Cerebellar nuclear complex (tissue), 1 donor: ENCODE measurements at places on chromosomes 3 and 15.

DNA sequence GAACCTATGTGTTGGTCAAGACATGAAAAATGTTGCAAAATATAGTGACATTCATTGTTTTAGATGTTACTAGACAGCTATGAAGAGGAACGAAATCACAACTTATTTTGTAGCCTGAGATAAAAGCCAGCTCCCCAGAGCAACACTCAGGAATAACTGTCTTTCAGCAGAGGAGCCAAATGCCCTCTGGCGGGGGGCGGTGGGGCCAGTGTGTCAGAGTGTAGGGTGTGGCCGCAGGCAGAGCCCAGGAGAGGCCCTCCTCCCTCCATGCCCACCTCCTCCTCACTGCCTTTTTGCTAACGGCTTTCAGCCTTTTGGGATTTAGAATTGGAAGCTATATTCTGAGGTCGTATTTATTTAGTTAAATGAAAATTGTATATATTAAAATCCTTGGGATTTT is 16.9 kb downstream of the APOD start:
- DNase-seq = no peak

DNA sequence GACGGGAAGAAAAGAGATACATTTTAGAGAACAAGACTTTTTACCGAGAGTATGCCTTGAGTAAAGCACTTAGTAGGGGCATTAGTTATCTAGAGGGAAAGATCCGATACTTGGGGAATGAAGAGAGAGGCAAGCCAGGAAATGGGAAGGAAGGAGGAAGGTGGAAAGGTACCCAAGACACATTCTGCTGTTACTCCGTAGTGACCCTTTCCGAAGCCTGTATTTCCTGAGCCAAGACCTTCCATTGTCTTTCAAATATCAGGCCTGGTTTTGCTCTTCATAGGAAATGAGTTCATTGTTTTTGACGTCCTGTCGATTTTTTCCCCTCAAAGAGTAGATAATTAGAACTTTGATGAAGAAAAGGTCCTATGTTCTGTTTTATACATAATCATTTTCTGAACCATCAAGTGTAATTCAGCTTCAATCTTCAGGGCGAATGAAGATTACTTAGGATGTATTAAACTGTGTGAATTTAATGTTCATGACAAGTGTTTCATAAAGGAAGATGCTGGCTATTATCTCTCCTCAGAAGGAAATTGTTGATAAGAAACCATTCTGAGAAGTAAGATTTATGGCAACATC is 95.7 kb downstream of the PPM1L start:
- no peak for DNase-seq

DNA sequence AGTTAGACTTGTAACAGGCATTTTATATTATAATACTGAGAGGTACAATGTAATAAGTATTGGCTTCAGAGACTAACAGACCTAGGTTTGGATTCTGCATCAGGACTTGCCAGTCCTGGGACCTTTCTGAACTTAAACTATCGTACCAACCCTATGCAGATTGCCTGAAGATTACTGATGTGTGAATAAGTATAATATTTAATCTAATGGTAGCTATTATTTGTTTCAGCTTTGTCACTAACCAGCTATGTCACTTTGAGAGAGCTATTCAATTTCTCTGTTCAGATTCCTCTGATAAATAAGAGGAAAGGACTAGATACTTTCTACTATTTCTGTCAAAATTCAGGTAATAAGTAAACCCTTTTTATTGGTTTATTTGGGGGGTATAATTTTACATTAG is 184.4 kb upstream of the NECTIN3 start:
- DNase-seq = no peak

DNA sequence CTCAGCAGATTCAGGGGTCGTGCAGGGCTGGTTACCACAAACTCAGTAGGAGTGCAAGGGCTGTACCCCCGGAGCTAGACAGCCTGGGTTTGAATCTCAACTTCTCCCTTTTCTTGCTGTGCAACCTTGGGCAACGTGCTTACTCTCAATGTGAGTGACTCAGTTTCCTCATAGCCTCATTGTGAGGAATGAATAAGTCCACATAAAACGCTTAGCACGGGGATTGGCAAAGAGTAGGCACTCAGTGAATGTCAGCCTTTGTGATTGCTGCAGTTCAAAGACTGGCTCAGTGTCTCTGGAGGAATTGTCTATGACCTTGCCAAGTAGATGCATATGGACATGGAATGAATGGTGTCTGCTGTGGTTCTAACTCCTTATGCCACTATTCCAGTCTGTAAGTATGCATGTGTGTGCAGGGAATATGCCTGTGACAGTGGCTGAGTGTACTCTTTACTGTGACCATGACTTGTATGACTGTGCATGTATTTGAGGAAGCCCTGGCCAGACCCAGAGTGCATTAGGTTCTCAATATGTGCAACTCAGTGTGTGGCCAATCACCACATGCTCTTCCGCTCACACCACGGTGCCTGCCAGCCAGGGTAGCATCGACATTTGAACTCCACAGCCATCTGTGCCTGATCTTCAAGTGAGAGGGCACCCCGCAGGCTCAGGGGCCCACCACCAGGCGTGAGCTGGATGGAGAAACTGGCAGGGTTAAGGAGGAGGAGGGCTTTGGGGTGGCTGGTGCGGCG is 900 bp upstream of the HYAL3 start:
- no peak for DNase-seq

DNA sequence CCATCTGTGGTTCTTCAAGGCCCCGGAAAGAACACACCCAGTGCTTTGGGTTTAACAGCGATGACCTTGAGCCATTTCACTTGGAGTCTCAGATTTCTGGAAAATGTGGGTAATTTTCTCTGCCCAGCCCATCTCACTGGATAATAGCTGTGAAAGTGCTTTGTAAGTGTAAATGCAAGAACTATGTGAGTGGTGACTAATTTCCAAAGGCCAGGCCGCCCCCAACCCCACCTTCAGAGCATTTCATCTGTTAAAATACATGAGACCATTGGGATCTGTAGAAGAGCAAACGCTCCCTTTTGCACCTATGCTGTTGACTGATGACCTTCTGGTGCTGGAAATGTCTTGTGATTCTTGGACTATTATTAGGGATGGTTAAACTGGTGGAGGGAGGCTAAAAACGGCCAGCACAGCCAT is 196.8 kb upstream of the LPP start:
- no peak for DNase-seq

DNA sequence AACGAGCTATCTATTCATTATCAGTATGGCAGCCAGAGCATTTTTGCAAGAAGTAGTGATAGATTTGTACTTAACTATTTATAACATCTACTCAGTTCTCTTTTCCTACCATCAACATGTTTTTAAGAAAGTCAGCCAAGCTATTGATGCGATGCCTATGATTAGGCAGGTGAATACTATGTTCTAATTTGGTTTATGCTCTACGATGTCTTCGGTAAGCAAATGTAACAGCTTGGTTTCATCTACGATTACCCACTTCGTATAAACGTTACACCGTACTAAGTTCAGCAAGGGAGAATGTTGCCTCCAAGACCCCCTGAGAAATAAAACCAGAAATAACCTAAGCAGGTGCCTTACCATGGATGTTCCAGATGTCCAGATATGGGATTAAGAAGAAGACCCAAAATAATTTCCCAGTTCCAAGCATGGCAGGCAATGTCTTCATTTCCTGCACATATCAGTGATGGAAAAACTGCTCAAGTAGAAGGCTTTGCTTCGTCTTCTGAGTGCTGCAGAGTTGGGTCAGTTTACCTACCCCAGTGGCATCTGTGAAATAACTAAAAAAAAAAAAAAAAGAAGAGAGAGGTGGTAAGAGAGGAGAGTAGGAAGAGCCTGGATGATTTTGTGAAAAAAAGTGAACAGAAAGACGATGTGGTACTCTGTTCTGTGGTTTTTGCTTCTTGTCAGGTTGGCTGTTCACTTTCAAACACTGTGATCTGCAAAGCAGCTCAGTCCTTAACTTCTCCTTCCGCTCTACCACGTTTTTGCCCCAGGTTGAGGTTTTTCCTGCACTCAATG is at the start of gene BTLA:
TSS of gene BTLA (minus strand) at position 559 of the 798 bp plus-strand sequence. CDS start at position 445, 114 bp downstream.
- DNase-seq = no peak

DNA sequence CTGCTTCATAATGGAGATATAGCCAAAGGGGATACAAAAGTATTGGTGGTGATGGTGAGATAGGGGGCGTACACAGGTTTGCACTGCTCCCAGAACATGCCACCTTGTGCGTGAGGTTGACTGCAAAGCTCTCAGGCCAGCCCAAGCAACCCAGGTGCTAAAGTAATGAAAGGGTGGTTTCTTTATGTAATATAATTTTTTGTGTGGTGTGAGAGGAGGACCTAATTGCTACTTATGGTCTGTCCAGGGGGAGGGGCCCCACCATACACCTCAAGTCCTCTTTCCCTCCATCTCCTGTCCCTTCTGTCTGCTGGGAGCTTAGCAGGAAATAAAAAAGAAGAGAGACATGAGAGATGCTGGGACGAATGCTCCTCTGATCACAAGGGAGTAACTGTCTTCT is 53.8 kb downstream of the STARD5 start:
- no peak for DNase-seq

- no peak for DNase-seq
Observed at GRCh38 chr3:43537225-43537624, 84.6 kb downstream of the ANO10 start.
